Memory B cell (primary cell): ENCODE measurements at places on chromosomes 12 and 14.

GRCh38 chr12:53750812-53751335 is 905 bp downstream of the CISTR start:
- DNase-seq, result no peak

DNA sequence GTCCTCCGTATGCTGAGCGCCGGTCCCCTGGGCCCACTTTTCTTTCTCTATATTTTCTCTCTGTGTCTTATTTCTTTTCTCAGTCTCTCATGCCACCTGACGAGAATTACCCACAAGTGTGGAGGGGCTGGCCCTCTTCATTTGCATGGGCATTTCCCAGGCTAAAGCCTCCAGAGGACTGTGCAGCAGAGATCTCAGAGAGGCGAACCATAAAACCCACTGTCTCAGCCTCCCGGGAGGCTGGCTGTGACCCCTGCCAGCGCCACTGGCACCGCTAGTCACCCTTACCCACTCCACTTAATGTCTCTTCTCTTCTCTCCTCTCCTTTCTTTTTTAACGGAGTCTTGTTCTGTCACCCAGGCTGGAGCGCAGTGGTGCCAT is 7.1 kb upstream of the SERPINA9 start:
- DNase-seq, result no peak

GRCh38 chr12:77232045-77232444 is 166.7 kb upstream of the E2F7 start:
- no peak for DNase-seq

- DNase-seq, result no peak
Observed at GRCh38 chr12:32548691-32549281, 130.3 kb upstream of the DNM1L start.

DNA sequence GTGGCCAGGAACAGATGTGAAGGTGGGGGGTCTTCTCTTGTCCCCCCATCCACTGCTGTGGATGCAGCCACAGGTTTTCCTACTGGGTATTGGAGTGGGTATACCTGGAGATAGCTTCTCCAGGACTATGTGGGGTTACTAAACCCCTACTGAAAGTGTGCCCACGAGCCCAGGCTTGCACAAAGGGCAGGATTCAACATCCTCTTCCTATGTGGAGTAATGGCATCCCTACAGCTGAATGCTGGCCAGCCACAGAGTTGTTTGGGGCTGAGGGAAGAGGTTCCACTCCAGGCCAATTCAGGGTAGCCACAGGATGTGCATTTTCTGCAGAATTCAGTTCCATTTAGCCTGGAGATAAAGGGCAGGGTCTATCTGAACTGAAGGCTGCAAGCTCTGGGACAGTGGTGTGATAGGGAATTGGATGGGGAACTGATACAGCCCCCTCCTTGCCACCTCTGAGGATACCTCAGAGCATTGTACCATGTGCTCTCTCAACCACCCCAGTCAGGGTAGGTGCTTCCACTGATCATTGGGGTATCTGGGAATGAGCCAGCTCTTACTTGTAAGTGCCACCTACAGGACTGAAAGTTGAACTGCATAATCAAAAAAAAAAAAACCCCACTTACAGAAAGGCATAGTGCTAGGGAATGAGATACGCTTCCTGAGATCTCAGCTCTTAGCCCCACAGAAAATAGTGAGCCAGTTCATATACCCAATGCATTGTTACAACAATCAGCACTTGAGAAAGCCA is 187.1 kb downstream of the KITLG start:
- DNase-seq, result no peak

DNA sequence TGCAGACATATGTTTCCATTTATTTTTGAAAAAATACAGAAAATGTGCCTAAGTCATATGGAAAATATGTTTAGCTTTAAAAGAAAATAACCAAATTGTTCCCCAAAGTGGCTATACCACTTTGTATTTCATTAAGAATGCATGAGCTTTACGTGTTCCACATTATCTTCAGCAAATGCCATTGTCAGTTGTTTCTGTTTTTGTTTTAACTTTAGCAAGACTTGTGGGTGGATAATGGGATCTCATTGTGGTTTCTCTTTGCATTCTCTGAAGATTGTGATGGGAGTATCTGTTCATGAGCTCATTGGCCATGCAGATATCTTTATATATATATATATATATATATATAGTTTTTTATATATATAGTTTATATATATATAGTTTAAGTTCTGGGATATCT is 181.5 kb downstream of the CCER1 start:
- DNase-seq, result no peak
